ENCODE measurements at places on chromosomes 1 and 21. TPM values are rescaled to one million over a fixed set of nuclear protein-coding genes. Genes with fewer than 3 reads are reported as not detected.

GRCh38 chr1:148353461-148354283 lies 129.4 kb downstream of the PPIAL4G start:
- H3K27ac ChIP-seq, result no peak overlapping the region
- DNase-seq, result no peak
- no peaks in the 10 kb centered on the region for H3K36me3 ChIP-seq
- peaks cover 6% of the 10 kb centered on the region for H3K4me1 ChIP-seq
- H3K4me3 ChIP-seq, result no peak overlapping the region
- peaks cover 61% of the 10 kb centered on the region for H3K27me3 ChIP-seq

Gene SPRR1B
- not detected for total RNA-seq

DNA sequence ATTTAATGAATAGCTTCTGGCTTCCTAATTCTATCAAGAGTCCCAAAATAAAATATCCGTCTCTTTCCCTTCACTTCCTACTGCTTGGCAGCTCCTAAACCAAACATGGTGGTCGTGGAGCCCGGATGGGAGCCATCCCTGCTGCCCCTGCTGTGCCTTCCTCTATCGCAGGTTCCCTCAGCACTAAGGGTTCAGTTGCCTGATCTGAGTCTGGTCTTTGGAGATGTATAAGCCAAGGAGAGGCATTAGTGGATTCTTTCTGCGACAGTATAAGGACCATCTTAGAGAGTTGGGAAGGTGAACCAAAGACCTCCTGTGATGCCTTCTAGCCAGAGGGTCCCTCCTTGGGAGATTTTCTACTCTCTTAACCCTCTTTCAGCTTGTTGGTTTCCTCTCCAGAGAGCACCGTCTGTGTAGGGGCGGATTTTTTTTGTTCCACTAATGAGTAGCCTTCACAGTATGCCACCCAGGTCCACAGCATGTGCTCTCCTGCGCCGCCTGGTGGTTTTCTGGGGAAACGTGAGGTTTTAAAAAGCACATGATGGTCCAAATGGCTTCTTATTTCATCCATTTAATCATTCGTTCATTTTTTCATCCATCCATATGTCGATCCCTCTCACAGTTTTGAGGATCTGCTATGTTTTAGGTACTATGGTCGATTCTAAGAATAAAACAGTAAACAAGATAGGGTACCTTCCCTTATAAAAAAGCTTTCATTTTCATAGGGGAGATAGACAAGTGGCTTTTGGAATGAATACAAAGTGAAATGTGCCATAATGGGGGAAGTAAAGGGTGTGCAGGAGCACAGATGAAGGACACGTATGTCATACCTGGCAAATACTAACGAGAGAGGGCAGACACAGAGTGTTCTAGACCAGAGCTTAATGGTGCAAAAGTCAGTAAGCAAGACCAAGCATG lies 71.0 kb downstream of the NFASC start:
- no peak overlapping the region for H3K27ac ChIP-seq
- H3K27me3 ChIP-seq, result peaks cover 5% of the 10 kb centered on the region
- H3K36me3 ChIP-seq, result no peaks in the 10 kb centered on the region
- H3K4me3 ChIP-seq, result no peak overlapping the region
- H3K4me1 ChIP-seq, result no peaks in the 10 kb centered on the region

Gene FCRL5
- not detected for total RNA-seq

Gene MMEL1
- total RNA-seq, result 2.9 TPM

Gene CFAP126
- not detected for total RNA-seq

DNA sequence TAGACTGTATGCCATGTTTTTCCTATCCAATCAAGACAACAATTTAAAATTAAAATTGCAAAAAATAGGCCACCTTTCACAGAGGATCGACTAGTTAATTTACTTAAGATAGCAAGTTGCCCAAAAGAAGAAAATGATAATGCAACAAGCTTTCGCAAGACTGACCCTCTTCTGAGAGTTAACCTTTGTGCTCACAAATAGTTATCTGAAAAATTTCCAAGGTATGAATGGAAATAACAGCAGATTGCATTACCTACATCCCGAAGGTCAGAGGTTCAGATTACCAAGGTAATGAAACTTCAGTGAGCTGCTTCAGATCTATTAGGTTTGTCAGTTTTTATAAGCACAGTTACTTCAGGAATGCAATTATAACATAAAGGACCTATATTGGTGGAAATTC lies 298.0 kb downstream of the KCTD3 start:
- no peaks in the 10 kb centered on the region for H3K4me1 ChIP-seq
- no peaks in the 10 kb centered on the region for H3K36me3 ChIP-seq
- no peak overlapping the region for H3K4me3 ChIP-seq

- H3K27ac ChIP-seq, result no peak overlapping the region
- H3K36me3 ChIP-seq, result no peaks in the 10 kb centered on the region
- DNase-seq, result no peak
These were observed 709 bp downstream of the NECTIN4 start for GRCh38 chr1:161088587-161089110.

GRCh38 chr1:84773195-84773594 lies 82.9 kb upstream of the SSX2IP start:
- no peak overlapping the region for H3K4me3 ChIP-seq
- peaks cover 3% of the 10 kb centered on the region for H3K4me1 ChIP-seq
- DNase-seq, result no peak
- H3K36me3 ChIP-seq, result no peaks in the 10 kb centered on the region
- H3K27me3 ChIP-seq, result peaks cover 25% of the 10 kb centered on the region

Gene RGS4
- total RNA-seq, result not detected

- no peak for DNase-seq
- H3K4me1 ChIP-seq, result peaks cover 19% of the 10 kb centered on the region
These were observed 6.3 kb downstream of the ARID1A start for GRCh38 chr1:26701995-26702679.
